ENCODE measurements at places on chromosomes 13 and 19. TPM values are rescaled to one million over a fixed set of nuclear protein-coding genes. Genes with fewer than 3 reads are reported as not detected.
A peak's percentile ranks its signal among the peaks of the same experiment; 100 is the strongest.

- no peak for DNase-seq
Observed at GRCh38 chr13:109728791-109729731, 57.3 kb downstream of the IRS2 start.

DNA sequence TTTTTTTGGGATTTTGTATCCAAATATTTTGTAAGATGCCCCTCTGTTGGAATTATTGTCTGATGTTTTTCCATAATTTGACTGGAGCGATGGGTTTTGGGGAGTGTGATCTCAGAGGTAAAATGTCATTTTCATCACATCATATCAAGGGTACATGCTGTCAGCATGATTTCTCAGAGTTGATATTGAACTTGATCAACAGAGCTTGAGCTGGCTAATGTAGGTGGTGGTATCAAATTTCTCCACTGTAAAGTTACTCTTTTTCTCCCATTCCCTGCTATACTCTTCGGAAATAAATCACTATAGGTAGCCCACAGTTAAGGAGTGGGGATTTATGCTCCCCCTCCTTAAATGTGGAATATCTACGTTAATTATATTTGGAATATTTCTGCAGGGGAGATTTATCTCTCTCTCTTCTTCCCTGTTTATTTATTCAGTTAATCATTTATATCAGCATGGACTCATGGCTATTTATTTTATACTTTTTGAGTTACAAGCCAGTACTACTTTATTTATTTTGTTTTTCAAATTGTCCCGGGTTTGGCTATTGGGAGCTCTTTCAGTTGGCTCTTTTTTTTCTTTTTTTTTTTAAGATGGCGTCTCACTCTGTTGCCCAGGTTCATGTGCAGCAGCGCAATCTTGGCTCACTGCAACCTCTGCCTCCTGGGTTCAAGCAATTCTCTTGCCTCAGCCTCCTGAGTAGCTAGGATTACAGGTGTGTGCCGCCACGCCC, 8.8 kb downstream of the SETDB2 start:
- DNase-seq, result no peak

DNA sequence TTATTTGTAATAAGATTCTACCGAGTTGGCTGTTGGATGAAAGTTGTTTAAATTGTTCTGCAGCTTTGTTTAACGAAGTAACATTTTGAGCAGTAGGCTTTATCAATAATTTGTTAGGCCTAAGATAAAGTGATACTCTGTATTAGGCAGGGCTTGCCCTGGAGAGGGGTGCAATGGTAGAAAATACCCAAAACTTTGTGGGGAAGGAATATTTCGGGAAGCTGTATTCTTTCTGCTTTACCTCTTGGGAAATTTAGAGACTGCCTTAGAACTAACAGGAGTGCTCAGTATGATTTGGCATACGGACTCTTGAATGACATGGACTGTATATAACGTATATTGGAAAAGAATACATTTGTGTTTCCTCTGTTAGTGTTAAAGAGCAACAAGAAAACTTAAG, 2.5 kb downstream of the PDS5B start:
- DNase-seq, result no peak

- no peak for DNase-seq
Observed at GRCh38 chr19:21680671-21681070, 86.7 kb downstream of the ZNF100 start.

GRCh38 chr19:43997631-43998290, 5.0 kb upstream of the ZNF230 start:
- no peak for DNase-seq

DNA sequence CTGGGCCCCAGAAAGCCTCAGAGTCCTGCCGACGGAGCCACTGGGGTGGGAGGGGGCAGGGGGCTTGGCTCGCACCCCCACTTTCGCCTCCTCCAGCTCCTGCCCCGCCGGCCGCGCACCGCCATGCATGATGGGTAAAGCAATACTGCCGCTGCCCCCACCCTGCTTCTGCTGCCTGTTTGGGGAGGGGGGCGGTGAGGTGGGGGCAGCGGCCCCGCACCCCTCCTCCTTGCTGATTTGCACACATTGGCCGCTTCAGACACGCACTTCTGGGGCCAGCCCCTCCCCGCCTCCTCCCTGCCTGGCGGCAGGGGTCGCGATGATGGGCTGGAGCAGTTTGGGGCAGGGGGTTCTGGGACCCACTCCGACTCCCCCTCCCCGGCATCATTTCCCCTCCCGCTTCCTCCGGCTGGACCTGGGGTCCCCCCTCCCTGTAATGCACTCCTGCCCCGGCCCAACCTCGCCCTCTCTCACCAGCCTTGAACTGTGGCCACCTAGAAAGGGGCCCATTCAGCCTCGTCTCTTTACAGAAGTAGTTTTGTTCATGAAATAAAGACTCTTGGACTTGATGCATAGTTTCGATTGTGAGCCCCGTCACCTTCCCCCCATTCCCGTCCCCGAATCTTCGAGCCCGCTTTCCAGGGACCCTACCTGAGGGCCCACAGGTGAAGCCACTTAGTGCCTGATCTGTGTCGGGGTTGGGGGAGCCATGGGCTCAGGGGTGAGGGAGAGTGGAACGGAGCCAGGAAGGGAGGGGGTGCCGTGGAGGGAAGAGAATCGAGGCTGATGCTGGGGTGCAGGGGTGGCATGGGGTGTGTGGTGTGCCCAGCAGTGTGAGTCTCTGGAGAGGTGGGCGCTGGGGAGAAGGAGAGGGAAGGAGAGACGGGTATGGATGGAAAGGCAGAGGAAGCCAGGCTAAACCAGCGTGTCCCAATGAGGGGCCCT, 1.4 kb upstream of the HPN start:
- no peak for DNase-seq

GRCh38 chr13:21075379-21076249, 14.2 kb upstream of the LATS2 start:
- peak; percentile 55 for DNase-seq

DNA sequence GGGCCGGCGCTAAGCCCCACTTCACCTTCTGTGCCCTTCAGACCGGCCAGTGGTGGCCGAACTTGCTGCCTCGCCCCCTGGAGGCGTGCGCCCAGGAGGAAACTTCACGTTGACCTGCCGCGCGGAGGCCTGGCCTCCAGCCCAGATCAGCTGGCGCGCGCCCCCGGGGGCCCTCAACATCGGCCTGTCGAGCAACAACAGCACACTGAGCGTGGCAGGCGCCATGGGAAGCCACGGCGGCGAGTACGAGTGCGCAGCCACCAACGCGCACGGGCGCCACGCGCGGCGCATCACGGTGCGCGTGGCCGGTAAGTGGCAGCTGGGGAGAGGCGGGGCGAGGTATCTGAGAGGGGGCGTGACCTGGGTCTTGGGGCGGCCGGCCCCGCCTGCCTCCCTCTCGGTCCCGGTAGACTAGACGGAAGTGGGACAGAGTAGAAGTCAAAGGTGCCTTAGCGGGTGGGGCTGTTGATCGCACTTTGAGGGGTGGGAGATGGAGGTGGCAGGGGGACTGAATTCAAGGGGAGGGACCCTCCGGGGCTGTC, 5.6 kb downstream of the ICAM5 start:
- DNase-seq, result no peak

DNA sequence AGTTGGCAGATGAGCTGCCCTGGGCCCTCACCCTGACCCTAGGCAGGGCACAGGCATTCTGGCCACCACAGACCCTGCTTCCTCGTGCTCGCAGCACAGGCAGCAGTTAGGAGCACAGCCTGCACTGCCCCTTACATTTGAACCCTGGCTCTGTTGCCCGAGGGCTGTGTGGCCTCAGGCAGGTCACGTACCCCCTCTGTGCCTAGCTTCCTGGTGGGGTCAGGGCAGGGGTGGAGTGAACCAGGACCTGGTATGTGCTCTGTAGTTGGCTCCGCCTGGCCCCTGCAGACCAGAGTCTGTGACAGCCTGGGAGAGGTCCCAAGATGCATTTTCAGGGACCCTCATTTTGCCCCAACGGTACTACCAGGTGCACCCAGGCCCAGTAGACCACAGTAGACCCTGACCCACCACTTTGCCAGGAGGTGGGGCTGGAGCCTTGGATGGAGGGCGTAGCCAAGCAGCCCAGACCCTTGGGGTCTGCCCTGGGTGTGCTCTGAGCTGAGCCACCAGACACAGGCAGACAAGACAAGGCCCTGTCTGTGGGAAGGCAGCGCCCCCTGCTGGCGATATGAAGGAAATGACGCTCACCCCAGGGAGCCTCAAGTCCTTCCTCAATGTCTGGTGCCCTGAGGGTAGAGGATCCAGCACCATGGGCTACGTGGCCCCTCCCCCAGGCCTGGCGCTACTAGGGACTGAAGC, 9.1 kb downstream of the LYL1 start:
- peak; percentile 81 for DNase-seq

DNA sequence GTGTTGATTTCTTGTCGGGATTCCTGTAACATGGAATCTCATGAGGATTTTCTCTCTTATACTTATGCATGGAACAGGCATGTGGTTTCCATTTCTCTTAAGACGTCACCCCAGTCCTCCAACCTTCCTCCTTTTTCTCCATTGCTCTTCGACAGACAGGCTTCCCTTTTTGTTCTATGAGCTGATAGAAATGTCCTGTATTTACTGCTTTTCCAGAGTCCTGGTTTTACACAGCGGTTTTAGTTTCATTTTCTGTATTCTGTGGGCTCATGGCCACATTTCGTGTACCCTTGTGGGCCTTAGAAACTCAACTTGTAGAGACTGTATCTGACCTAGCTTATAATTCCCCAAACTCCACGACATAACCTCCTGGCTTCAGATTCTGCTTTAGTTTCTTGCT, 113.1 kb downstream of the PAN3 start:
- DNase-seq, result no peak

Gene CASP14
- total RNA-seq, result not detected

Gene ATP7B
- total RNA-seq, result 11.6 TPM

Gene AMH
- 71.6 TPM for total RNA-seq

Gene IGFL1
- total RNA-seq, result not detected

Gene TMEM59L
- total RNA-seq, result 6.4 TPM

Gene FFAR2
- not detected for total RNA-seq

Gene TNNI3
- total RNA-seq, result 5.4 TPM
